Stimulated activated CD4-positive, alpha-beta T cell treated with anti-CD3 and anti-CD28 coated beads, TNF-alpha, amount 100 ng/mL, for 48 hours (primary cell): ENCODE measurements at places on chromosomes 3 and 15.

- no peak for DNase-seq
These were observed 37.0 kb downstream of the ATP8B4 start for GRCh38 chr15:50082066-50082465.

- DNase-seq: no peak
These were observed 135.5 kb downstream of the CNTN6 start for GRCh38 chr3:1228289-1228688.

GRCh38 chr15:41653760-41654159 lies 6.4 kb upstream of the MGA start:
- no peak for DNase-seq

DNA sequence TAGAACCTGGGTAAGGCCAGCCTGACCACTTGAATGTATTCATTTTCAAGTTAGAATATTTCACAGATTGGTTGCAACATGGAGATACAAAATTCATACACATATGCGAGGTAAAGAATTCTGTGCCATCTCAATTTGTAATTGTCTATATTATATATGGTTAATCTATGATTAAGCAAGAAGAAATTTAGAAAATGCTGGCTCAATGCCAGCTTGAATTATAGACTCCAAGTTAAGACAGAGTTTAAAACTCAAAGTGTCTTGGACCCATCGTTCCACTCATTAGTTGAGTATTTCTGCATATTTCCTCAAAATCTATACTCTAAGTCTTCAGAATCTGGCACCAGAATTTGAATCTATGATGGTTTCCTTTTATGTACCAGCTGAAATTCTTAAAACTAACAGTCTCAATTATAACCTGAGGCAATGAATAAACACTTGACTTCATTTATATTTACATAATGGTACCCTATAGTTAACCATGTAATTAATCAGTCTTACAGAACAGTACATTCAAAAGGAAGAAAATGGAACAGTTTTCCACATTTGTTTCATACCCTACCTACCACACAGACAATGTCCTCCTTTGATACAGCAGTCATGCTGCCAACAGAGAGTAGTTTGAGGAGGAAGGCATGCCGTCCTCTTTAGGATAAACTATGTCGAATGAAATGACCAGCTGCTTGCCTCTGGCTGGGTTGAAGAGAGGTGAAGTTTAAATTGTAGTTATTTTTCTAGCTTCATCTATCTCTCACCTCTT lies 95.7 kb downstream of the CD47 start:
- DNase-seq: no peak

DNA sequence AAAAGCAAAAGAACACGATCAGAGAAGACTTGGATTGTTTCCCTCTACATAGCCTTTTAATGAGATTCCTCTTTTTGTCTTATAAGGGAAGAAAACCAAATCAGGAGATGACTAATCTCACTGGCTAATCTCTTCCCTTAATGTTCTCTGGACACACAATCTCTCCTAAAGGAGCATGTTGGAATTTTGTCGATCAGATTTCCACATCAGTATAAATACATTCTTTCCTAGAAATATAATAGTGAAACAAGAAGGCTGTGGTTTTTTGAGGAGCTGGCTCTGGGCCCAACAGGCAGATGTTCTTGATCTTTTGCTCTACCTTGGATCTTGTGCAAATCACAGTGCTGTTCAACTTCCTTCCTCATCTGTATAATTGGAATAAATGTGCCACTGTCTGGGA lies 94.0 kb downstream of the GTPBP8 start:
- no peak for DNase-seq

DNA sequence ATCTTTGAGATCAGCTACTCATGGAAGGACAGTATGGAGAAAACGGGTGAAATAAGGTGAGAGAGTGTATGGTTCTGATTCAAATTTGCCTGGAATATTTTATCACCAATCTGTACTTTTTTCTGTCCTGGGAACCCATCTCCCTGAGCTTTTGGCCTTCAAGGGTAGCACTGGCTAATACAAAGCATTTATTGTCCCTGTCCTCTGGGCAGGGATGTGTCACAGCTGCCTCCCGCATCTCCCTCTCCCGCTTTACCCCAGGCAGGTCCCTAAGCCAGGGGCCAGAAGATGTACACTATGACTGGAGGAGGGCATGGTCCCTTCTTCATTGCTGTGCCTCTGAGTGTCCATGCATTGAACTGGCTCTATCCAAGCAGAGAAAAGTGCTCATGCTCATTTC lies 201.7 kb upstream of the CHRNA7 start:
- no peak for DNase-seq

DNA sequence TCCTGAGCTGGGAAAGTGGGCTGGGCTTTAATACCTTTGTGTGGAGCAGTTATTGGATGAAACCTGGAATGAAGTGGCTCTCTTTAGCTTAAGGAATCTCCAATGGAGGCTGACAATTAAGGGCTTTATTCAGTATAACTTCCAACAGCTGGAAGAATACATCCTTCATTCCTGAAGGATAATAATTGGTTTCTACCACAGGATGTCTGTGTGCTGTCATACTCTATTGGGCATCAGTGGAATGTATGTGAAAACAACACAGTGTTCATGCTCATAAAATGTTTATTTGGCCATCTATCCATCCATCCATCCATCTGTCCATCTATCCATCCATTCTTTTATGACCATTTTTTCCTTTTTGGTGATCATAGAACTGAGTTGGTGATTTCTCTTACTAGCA lies 220.7 kb upstream of the GAP43 start:
- DNase-seq: no peak

GRCh38 chr15:88835646-88836045 lies 32.4 kb downstream of the ACAN start:
- DNase-seq: no peak

- DNase-seq: no peak
These were observed 589.4 kb downstream of the NLGN1 start for GRCh38 chr3:173986861-173987410.

- no peak for DNase-seq
These were observed 178.3 kb downstream of the SUCNR1 start for GRCh38 chr3:152051501-152052404.

- DNase-seq: no peak
These were observed 5.0 kb downstream of the GXYLT2 start for GRCh38 chr3:72892870-72893269.

- no peak for DNase-seq
These were observed 301.7 kb upstream of the ATP11B start for GRCh38 chr3:182491577-182491976.

DNA sequence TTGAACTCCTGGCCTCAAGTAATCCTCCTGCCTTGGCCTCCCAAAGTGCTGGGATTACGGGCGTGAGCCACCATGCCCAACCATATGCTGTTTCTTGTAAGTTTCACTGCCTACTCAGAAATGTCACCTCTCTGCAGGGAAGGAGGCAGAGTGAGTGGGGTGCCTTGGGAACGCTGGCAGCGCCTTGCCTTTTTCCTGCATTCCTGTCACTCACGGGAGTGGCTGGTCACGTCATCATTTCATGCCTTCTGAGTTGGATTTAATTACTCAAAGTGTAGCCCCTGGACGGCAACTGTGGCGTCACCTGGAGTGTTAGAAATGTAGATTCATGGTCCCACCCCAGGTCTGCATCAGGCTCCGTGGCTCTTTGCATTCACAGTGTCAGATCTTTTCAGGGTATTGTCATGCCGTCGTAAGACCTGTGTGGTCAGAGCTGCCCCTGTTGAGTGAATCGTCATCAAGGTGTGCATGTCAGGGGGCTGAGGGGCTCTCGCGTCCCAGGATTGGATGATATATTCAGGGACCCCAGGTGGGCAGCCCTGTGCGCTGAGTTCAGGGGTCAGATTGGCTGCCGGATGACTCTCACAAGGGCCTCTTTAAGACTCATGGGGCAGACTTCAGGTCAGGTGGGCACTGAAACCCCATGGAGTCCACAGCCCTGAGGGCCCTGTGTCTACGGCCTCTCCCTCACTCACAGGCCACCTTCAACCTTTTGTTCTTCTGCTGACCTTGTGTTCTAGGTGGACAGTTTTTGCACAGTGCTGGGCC lies 65.9 kb upstream of the KLHL25 start:
- no peak for DNase-seq

DNA sequence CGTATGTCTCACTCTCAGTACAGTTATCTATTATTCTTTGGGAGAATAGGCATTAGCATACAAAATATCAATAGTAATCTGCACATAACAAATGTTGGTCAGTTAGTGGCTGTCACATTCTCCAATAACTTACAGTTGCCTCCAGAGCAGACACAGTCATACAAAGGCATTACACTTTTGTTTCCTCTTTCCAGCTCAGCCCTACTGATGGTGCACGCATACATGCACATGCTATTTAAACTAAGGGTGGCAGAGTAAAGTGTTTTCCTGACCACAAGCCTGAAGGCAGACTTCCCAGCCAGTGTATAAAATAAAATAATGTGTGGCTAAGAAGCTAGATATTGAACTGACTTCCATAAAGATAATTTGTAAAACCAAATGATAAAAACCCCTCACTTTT lies 47.6 kb downstream of the PHLDB2 start:
- no peak for DNase-seq

DNA sequence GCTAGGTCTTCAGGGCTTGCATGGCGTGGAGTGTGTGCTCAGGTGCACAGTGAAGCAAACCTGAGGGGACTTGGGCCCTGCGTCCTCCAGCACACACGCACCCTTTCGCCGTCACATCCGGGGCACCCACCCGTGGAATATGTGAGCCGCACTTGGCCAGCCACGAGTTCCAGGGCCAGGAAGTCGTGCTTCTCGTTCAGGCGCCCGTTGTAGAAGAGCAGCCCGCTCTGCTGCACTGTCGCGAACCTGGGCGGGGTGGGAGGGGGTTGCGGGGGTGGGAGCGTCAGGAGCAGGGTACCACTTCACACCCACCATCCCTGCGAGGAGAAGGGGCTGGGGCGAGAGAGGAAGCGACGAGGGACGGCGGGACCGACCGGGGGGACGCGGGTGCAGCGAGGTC lies 7.1 kb downstream of the CELSR3 start:
- DNase-seq: peak; percentile 45

DNA sequence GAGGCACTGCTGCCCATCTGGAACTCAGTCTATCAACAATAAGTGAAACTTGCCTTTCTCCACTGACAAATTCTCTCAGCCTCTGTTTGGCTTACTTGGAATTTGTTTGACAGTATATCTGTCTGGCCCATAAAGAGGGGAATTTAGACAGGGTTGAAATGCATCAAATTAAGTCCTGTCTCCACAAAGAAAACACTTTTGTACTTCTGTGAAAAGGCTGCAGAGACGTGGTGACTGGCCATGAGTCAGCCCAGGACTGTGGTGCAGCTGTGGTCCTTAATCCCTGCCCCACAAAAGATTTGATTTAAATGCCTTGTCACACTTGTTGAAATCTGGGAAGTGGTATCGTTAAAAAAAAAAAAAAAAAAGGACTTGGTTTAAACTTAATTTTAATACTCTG lies 47.5 kb downstream of the RYR3 start:
- DNase-seq: no peak

DNA sequence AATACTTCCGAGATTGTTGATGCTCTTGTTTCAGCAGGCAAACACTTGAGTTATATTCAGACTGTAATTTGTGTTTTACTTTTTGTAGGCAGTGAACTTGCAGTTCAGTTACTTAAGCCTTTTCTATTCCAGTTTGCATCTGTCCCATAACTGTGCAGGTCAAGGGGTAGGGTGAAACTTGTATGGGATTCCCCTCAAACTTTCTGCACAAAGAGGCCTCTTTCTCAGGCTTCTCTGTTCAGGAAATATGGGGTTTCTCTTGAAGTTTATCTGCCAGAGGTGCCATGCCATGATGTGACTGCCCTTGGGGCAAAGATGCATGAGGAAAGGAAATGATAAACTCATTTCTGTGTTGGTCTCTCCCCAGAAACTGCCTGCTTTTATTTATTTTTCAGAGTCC lies 66.7 kb downstream of the SLC24A1 start:
- DNase-seq: no peak

DNA sequence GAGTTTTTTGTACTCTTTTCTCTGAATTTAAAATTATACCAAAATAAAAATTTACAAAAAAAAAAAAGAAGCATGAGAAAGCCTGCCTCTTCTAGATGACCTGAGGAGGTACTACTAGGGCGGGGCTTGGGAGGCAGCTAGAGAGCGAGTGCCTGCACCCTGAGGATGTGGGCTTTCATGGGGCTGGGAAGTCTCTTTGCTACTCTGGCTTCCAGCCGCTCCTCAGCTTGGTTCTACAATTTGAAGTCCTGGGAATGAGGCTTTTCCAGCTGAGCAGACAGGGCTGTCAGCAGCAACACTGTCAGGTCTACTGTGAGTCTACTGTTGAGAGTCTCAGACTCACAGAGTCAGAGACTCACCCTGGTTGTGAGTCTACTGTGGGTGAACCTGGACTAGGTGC lies 8.2 kb upstream of the PSTPIP1 start:
- DNase-seq: no peak

- no peak for DNase-seq
These were observed 1029.9 kb upstream of the CADM2 start for GRCh38 chr3:83928903-83929302.

DNA sequence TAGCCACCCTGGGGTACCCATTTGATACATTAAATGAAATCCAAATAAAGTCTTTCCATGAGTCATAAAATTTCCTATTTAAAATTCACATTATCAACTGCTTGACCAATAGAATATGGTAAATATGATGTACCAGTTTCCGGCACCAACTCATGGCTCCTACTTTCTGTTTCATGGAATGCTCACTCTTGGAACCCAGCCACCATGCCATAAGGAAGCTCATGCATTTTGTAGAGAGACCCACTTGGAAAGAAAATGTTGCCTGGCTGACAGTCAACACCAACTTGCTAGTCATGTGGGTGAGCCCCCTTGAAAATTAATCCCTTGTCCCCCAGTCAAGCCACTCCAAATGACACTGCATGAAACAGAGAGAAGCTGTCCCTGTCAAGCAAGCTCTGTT lies 57.2 kb downstream of the WWTR1 start:
- DNase-seq: no peak

DNA sequence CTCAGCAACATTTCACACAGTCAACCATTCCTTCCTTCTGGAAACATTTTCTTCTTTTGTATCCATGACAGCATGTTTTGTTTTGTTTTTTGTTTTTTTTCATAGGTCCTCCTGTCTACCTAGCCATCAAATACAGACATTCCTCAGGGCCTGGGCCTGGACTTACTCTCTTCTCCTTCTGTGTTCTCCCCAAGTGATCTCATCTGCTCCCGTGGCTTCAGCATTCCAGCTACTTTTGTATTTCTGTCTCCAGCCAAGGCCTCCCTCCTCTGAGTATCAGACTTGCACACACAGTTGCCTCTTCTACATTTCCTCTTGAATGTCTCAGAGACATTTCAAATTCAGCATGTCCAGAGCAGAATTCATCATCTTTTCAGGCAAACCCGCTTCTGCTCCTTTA lies 82.4 kb downstream of the HCN4 start:
- DNase-seq: no peak

GRCh38 chr15:36880224-36880912 lies 220.0 kb downstream of the MEIS2 start:
- no peak for DNase-seq

DNA sequence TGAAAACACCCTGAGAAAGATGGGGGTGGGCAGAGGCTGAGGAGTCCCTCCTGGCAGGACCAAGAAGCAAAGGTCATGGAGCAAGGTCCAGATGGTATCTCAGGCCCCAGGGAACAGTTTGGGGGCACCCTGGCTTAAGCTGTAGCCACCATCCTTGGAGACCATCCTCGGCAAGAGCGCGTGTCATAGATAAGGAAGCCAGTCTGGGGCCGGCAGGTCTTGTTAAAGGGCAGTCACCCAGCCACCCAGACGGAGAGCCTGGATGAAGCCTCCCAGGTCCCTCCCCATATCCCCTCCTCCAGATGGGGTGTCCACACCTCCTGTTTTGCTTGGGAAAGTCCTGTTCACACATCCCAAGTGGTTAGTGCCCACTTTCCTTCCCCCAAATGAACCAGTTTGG lies 191.1 kb downstream of the KLF13 start:
- DNase-seq: no peak
